ENCODE measurements at places on chromosomes 11 and 22.

- no peak for DNase-seq
These were observed 14.8 kb downstream of the CD3E start for GRCh38 chr11:118319337-118319707.

- DNase-seq: no peak
These were observed 31.1 kb upstream of the PPARA start for GRCh38 chr22:46119093-46119728.

DNA sequence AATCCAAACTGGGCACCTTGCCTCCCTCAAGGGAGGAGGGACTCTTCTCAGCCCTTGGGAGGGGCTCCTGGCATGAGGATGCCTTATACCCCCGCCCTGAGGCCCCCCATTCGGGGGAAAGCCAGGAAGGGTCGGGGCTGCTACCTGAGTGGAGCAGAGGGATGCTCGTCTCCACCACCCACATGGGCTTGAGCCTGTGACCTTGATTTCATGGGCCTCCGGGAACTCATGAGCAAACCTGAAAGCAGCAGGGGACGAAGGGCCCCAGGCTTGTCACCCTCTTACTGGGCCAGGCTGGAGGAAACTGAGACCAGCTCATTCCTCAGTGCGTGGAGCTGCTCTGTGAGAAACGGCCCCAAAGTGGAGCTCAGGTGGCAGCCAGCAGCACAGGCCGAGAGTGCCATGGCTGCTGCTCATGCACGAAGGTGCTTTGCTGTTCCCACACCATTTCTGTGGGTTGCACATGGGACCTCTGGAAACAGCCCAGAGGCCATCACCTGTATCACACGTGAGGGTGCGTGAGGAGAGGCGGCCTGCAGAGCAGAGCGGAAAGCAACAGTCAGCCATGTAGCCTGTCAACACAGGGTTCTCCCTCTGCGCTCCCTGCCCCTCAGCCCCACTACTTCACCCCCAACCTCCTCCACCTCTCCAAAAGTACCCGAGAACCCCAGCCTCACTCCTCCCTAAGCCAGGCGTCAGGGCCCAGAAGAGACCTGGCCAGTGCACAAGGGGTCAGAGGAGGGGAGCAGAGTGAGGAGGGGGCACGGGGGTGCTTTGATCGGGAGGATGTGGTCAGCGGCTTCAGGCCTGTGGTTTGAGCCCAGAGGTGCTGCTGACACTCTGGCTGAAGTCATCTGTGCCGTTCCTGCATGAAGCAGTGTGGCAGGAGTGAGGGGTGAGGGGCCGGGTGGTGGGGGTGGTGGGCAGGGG is 14.1 kb upstream of the IL2RB start:
- DNase-seq: no peak

GRCh38 chr11:8354622-8355415 is 91.1 kb upstream of the LMO1 start:
- DNase-seq: no peak

- DNase-seq: no peak
These were observed 10.3 kb downstream of the PIK3C2A start for GRCh38 chr11:17197431-17197898.

DNA sequence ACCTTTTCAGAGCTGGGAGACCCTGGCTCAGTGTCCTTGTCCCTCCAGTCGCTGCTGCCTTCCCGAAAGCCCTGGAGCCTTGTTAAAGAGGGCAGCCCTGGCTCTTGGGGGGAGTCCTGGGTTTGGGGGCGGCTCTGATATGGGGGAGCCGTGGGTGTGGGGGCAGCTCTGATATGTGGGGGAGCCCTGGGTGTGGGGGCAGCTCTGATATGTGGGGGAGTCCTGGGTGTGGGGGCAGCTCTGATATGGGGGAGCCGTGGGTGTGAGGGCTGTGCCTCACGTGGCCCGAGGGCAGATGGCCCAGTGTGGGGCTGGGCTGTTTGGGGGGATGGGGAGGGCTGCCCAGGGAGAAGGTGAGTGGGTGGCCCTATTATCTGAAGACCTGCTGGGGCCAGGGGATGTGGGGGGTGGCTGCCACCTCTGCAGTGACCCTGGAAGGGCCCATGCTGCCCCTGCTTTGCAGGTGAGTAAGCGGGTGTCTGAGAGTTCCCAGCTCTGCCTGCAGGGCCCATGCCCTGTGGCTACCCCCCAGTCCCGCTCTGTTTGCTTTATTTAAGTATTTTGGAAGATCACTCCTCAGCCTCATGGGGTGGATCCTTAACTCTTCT is 30.9 kb upstream of the GRAMD4 start:
- DNase-seq: no peak

GRCh38 chr11:82229341-82229740 is 504.3 kb downstream of the FAM181B start:
- DNase-seq: no peak

- no peak for DNase-seq
These were observed 8.1 kb downstream of the OR10W1 start for GRCh38 chr11:58259983-58260382.

GRCh38 chr11:104705490-104706190 is 192.6 kb downstream of the CASP12 start:
- no peak for DNase-seq

GRCh38 chr11:126146454-126147192 is 64.8 kb downstream of the RPUSD4 start:
- no peak for DNase-seq

GRCh38 chr11:110710628-110711381 is 1.4 kb downstream of the ARHGAP20 start:
- no peak for DNase-seq

- DNase-seq: no peak
These were observed 23.9 kb upstream of the TFIP11 start for GRCh38 chr22:26536056-26536761.

DNA sequence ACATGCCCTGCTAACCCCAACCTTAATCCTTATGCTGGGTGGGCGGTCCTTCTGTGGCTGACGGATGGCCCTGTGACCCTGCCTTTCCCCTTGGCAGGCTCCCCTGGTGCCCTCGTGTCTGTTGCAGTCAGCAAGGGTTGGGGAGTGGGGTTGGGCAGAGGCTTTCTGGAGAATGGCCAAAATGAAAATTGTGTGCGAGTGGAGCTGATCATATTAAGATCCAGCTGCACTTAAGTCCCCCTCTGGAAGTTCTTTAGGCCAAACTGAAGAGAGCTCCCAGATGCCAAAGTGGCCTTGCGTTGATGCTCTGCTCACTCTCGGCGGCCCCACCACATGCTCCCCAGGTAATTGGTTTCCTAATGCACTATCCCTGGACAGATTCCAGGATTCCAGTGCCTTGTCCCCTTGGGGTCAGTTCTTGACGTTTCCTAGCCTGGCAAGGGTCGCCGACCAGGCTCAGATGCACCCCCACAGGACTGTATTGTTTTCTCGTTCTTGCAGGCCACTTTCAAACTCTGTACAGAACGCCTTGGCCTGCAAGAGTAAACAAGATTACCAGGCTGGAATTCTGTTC is 16.4 kb upstream of the C11orf96 start:
- no peak for DNase-seq

DNA sequence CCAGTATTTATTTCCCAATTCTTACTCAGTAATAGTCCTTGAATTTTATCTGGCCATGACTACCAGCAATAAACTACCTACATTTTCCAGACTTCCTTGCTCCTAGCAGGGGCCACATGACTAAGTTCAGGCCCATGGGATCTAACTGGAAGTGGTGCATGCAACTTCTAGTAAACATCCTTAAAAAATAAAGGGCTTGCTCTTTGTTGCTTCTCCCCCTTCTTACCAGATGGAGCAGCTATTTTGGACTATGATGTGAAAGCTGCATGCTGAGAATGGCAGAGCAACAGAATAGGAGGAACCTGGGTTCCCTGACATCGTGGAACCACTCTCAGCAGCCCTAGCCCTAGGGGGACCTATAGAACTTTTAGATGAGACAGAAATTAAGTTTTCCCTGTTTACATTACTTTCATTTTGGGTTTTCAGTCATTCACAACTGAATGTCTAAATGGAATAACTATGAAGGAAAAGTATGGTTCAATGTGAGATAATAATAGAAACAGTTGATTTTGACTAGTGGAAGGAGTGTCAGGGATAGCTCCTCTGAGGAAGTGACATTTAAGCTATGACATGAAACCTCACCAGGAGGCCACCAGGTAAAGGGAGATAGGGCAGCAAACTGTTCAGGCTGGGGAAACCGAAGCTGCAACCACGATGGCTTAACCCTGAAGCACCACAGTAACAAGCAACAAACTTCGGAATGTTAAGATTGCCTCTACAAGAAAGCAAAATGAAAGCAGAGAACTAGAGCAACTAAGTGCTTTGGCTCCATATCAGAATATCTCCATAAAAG is 48.9 kb downstream of the PHF21A start:
- DNase-seq: no peak

DNA sequence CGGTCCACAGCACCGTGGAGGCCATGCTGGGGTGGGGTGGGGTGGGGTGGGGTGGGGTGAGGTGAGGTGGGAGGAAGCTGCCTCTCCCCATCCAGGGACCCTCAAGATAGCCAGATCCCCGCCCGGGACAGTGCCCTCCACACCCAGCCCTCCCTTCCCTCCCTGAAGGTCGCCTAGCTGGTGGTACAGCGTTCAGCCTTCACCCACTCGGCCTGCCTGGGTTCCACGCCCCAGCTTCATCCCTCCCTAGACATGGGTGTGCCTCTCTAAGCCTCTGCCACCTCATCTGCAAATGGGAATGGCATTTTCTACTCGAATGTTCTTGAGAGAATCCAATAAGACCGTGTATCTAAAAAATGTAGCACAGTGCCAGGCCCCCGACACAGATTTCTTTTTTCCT is 17.8 kb downstream of the KCTD17 start:
- DNase-seq: no peak

GRCh38 chr22:33162196-33162595 is 104.0 kb upstream of the SYN3 start:
- no peak for DNase-seq

GRCh38 chr11:65424205-65425104 is 1.9 kb downstream of the NEAT1 start:
- no peak for DNase-seq

- DNase-seq: no peak
These were observed 17.5 kb upstream of the SLC25A1 start for GRCh38 chr22:19195796-19196731.

DNA sequence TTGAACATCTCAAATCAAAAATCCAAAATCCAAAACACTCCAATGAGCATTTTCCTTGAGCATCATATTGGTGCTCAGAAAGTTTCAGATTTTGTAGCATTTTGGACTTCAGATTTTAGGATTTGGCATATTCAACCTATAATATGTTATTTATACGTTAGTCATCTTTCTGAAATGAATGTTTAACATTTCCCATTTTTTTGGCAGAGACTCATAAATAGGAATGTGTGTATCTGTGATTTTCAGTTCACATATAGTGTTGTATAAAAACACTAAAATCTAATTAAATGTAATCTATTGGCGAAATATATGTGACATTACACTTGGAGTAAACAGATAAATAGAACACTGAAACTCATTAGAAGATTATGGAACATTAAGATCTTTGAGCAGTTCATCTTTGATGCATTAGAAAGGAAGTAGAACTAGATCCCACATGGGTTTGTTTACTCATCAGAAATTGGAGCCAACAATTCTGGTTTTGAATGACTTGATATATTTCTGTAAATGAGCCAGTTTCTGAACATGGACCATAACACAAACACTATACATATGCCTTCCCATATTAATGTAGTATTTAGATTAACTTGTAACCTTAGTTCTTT is 153.1 kb downstream of the UVRAG start:
- DNase-seq: no peak

- DNase-seq: no peak
These were observed 11.0 kb upstream of the FXYD2 start for GRCh38 chr11:117835576-117835975.

DNA sequence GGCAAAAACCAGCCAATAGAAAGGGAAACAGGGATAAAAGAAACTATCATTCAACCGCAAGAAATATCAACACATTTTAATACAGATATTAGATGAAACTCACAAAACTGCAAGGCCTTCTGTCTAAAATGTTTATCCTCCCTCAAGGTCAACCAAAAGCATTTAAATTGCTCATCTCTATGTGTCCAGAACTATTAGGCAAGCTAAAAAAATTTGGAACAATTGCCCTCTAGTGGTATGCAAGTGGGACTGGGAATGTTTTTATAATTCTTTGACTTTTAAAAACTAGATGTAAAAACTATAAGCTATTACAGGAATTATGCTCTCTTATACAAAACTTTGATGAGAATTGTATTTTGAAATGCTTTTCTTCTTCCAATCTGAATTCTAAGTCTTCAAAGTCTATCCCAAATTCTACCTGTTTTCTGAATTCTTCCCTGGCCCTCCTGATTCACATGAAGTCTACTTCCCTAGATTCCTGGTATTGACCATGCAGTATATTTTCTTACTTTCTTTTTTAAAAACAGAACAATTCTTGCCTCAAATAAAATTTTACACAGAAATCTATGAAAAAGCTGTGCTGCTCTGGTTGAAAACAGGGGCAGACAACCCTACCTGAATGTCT is 4.9 kb downstream of the CWC15 start:
- no peak for DNase-seq

DNA sequence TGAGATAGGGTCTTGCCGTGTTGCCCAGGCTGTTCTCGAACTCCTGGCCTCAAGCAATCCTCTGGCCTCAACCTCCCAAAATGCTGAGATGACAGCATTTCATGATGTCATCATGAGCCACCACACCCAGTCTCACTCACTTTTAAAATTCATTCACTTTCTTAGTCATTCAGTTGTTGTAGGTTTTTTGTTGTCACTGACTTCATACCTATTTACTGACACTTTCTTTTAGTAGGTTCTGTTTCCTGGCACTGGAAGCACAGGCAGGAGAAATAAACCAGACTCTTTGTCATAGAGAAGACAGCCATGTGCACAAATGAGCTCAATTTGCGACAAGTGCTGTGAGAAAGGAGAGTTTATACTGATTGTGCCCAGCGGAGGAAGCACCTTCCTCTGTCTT is 10.5 kb downstream of the ART5 start:
- no peak for DNase-seq

- peak; percentile 28 for DNase-seq
These were observed 184.1 kb upstream of the ARHGAP20 start for GRCh38 chr11:110896358-110896757.

GRCh38 chr11:11708256-11708655 is 86.5 kb upstream of the GALNT18 start:
- no peak for DNase-seq

DNA sequence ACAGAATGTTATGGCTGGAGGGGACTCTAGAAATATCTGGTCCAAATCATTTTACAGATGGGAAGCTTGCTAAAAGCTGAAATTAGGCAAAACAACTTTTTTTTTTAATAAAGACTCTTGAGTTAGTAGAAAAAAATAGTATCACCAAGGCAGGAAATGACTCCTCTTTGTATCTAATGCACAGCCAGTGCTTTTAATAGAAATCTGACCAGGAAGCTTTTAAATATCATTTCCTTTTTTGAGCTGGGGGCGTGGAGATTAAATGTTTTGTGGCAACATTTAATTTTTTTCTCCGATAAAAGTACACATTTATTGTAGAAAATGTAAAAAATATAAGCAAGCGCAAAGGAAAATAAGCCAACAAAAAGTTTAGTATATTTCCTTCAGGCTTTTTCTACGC is 22.5 kb downstream of the TRAF6 start:
- DNase-seq: no peak
